ENCODE measurements at places on chromosomes 1 and 21.

GRCh38 chr1:180268556-180269075 is 38.6 kb downstream of the LHX4 start:
- DNase-seq, result no peak

GRCh38 chr1:222335586-222335985 is 212.3 kb downstream of the HHIPL2 start:
- no peak for DNase-seq

DNA sequence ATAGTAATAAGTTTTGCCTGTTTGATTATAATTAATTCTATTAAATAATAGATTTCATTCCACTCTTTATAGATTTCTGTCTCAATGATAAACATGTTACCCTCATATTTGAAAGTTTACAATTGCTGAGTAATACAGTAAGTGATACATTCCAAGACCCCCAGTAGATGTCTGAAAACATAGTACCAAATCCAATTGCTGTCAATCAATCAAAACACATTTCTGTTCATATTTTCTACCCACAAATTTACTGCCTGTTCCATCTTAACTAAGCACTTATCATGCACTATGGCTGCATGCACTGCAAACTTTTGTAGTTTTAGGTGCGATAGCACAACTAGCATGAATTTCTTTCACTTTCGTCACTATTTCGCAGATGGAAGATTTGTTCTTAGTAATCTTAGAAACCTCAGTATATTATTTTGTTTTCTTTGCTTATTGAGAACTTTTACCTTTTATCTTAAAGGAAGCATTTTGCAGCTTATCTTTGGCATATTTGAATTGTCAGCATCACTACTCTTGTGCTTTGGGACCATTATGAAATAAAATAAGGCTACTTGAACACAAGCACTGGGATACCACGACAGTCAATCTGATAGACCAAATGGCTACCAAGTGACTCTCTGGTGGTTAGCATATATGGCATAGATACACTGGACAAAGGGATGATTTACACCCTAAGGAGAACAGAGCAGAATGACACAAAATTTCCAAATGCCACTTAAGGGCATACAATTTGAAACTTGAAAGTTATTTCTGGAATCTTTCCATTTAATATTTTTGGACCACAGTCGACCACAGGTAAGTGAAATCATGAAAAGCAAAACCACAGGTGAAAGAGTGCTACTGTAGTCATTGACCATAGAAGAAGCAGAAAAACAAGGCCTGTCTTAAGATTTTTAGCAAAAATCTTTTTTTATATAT is 67.6 kb downstream of the RGS13 start:
- DNase-seq, result peak; percentile 8

DNA sequence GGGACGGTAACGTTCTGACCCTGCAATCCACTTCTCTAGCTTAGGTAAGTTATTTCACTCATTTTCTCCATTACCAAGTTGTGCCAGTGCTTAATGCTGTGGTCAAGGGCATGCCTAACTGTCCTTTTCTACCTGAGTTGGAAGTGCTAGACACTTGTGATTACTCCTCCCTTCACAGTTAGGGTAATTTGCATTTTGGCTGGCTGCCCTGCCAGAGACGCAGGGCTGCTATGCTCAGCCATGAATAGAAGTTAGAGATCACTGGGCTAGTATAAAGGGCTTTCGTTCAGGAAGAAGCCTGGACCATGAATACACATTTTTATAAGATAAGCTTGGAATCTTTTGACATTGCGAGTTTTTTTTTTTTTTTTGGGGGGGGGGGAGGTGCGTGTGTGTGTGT is 633.2 kb upstream of the NEGR1 start:
- DNase-seq, result no peak

DNA sequence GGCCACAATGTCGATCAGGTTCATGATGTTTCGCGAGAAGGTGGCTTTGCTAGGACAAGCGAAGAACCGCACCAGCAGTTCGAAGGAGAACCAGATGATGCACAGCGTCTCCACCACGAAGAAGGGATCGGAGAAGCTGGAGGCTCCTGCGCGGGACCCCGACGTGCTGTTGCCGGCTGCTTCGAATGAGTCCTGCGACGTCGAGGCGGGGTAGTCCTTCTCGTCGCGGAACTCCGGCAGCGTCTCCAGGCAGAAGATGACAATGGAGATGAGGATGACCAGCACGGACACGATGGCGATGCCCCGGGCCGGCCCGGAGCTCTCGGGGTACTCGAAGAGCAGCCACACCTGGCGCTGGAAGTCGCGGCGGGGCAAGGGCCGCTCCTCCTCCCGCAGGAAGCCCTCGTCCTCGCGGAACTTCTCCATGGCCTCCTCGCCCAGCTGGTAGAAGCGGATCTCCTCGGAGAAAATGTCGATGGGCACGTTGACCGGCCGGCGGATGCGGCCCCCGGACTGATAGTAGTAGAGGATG is 869 bp downstream of the KCNA3 start:
- no peak for DNase-seq

DNA sequence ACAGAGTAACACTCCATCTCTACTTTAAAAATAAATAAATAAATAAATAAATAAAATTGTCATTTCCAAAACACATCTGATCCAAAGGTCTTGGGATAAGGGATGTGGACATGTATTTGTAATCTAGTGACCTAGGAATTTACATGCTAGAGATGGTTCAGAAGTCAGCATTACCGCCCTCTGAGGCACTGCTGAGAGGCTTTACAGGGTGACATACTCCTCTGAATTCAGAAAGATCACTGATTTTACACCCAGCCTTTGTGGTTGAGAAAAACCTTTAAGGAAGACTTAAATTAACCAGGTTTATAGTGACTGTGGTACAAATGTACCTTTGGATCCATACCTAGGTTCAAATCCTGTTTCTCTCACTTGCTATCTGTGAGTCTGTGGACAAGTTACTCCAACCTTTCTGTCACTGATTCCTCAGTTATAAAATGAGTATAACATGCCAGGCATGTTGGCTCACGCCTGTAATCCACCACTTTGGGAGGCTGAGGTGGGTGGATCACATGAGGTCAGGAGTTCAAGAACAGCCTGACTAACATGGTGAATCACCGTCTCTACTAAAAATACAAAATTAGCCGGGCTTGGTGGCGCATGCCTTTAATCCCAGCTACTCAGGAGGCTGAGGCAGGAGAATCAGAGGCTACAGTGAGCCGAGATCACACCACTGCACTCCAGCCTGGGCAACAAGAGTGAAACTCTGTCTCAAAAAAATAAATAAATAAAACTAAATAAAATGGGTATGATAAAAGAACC is 20.1 kb downstream of the OSBPL9 start:
- DNase-seq, result no peak

GRCh38 chr1:157766792-157767191 is 10.1 kb downstream of the FCRL2 start:
- DNase-seq, result no peak

All from GM13977 (cell line).